Amniotic stem cell (primary cell): ENCODE measurements at places on chromosomes 16 and 17.
A peak's percentile ranks its signal among the peaks of the same experiment; 100 is the strongest.

DNA sequence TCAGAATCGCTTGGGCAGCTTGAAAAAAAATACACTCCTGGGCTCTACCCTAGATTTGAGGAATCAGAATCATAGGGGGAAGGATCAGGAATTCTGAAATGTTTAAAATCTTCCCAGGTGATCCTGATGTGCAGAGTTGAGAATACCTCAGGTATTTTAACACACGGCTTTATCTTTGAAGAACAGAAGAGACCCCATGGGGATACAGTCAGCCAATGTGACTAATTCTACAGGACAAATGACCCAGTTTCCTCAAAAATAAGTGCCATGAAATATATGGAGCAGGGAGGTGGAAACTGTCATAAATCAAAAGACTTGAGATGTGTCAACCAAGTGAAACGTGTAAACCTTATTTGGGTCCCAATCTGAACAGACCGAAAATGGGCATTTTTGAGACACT lies 52.7 kb downstream of the CCDC42 start:
- DNase-seq, result no peak

- no peak for DNase-seq
Observed at GRCh38 chr17:56317351-56318208, 164.3 kb downstream of the ANKFN1 start.

DNA sequence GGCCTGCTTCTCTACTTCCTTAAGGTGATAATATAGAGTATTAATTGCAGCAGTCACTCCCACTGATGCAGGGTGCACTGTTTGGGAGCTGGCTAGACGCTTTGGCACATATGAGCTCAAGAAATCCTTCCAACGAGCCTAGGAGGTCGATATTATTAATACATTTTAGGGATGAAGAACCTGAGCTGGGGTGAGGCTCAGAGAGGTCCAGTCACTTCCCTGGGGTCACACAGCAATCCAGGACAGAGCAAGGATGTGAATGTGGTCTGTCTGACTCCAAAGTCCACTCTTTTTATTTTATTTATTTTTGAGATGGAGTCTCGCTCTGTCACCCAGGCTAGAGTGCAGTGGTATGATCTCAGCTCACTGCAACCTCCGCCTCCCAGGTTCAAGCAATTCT lies 156.4 kb upstream of the CDC42EP4 start:
- DNase-seq, result no peak

GRCh38 chr17:8123695-8124349 lies at the start of gene HES7:
Gene HES7, minus strand, starts transcription at chr17:8124106. Its CDS starts 22 bp downstream, at chr17:8124084.
- DNase-seq, result no peak

DNA sequence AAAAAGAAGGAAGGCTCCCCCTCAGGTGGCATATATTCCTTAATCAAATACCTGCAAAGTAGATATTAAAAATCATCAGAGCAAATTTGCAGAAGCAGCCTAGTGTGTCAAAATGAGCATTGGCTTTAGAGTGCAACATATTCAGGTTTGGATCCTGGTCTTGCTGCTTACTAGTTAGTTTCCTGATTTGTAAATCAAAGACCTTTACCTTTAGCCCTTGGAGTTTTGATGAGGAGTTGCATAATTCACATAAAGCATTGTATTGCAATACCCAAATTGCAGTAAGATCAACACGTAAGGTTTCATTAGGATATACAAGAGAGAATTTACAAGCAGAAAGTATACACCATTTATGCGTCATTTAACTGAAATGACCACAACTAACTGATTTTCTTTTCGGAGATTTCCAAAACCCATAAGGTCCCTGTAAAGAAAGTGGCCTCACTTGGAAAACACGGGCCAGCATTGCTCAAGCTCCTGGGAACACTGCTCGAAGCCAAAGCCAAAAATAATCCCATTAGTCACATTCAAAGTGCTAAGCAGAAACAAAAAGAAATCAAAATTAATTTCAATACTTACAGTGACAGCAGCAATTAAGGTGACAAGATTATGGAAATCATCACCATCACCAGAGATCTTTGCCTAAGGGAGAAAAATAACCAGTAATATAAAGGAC lies 415.9 kb upstream of the ERCC4 start:
- no peak for DNase-seq

- no peak for DNase-seq
Observed at GRCh38 chr16:85361441-85362118, 249.3 kb upstream of the CIBAR2 start.

GRCh38 chr16:81873206-81873605 lies 94.1 kb downstream of the PLCG2 start:
- no peak for DNase-seq

- DNase-seq, result no peak
Observed at GRCh38 chr16:49855822-49856671, at the start of gene ZNF423. Gene ZNF423, minus strand, starts transcription at chr16:49856112. Its CDS starts 338 bp downstream, at chr16:49855774.

GRCh38 chr16:5438591-5438990 lies 341.0 kb upstream of the EEF2KMT start:
- DNase-seq, result no peak

GRCh38 chr16:65965628-65966027 lies 400.9 kb upstream of the CDH5 start:
- DNase-seq, result no peak

DNA sequence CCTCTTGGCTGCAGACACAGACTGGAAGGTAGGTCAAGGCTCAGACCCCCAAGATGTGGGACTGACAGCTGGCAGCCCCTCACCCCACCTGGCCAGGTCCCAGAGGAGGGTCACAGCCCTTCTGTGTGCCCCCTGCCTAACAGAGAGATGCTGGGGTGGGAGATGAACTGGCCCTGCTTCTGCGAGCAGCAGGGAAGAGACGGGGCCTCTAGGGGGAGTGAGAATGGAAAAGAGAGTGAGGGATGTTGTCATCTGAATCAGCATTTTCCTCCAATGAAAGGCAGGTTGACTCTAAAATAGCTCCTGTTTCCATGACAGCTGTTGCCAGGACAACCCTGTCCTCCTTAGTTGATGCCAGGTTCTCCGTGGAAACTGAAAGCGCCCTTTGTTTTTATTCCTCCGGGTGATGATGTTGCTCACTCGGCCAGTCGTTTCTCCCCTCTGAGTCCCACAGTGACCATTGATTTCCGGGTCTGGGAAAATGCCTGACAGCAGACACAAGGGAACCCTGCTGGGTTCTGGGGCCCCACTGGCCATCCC lies 4.9 kb upstream of the NDRG4 start:
- DNase-seq, result peak; percentile 96

DNA sequence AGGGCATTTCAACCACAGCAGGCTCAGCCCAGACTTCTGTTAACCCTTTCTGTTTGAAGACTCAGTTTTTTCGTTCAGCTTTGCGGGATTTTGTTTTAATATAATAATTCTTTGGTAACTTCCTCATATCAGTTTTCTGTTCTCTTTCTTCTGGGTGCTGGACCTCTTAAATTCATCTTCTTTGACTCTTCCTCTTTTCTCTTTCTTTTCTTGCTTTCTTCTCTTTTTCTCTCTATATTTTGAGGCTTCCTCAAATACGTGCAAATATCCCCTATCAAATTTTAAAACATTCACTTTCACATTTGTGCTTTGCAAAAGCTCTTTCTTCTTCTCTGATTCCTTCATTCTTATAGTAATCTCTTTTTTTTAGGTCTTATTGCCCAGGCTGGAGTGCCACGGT lies 136.3 kb downstream of the HS3ST3B1 start:
- DNase-seq, result no peak

DNA sequence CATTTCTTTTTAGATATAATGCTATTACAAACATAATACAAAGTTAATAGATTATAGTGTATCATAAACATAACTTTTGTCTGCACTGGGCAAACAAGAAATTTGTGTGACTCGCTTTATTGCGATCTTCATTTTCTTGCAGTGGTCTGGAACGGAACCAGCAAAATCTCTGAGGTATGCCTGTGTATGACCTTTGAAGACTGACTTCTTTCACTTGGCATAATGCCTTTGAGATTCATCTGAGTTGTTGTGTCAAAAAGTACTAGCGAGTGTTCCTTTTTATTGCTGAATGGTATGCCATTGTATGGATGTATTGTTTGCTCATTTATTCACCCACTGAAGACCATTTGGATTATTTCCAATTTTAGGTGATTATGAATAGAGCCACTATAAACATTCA lies 69.2 kb downstream of the TANC2 start:
- no peak for DNase-seq

DNA sequence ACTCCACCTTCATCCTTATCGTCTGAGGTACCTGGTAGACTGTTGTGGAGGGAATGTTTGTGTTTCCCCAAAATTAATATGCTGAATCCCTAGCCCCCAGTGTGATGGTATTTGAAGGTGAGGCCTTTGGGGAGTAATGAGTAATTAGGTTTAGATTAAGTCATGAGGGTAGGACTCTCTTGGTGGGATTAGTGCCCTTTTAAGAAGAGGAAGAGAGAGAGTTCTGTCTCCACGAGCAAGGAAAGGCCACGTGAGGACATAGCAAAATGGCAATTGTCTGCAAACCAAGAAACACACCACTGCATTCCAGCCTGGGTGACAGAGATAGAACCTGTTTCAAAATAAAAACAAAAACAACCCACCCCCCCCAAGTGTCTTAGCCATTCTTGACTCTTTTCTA lies 21.0 kb upstream of the DDX52 start:
- no peak for DNase-seq

GRCh38 chr17:74432766-74433391 lies 991 bp downstream of the GPRC5C start:
- DNase-seq, result no peak

DNA sequence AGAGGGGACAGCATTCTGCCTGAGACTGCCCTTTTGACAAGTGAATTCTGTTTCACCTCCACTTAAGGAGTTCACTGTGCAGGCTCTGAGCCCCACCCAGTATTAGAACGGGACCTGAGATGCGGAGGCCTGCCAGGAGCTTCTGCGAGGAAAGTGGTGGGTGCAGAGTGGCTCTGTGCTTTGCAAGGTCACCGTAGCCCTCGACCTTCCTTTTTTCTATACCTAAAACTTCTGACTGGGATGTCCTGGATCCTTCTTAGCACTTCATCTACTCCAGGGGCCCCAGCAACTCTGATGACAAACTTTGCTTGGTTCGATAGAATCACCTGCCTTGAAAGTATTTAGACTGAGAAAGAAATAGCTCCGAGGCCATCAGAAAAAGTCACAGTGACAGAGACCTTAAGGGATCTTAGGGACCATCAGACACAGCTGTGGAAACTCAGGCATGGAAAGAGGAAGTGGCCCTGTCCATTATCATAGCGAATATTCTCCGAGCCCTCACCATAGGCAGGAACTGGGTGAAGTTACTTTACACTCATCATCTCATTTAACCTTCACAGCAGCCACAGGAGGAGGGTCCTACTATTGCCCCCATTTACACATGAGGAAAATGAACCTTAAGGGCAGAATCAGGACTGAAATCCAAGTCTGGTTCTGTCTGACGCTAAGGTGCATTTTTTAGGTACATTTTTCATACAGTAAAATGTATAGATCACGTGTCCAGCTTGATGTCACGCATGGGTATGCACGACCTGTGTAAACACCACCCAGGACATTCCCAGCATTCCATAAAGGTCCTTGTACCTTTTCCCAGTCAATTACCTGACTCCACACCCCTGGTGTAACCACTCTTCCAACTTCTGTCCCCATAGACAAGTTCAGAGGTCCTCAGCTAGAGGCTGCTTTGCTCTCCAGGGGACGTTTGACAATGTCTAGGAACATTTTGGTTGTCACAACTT lies 676 bp upstream of the KRT13 start:
- no peak for DNase-seq

DNA sequence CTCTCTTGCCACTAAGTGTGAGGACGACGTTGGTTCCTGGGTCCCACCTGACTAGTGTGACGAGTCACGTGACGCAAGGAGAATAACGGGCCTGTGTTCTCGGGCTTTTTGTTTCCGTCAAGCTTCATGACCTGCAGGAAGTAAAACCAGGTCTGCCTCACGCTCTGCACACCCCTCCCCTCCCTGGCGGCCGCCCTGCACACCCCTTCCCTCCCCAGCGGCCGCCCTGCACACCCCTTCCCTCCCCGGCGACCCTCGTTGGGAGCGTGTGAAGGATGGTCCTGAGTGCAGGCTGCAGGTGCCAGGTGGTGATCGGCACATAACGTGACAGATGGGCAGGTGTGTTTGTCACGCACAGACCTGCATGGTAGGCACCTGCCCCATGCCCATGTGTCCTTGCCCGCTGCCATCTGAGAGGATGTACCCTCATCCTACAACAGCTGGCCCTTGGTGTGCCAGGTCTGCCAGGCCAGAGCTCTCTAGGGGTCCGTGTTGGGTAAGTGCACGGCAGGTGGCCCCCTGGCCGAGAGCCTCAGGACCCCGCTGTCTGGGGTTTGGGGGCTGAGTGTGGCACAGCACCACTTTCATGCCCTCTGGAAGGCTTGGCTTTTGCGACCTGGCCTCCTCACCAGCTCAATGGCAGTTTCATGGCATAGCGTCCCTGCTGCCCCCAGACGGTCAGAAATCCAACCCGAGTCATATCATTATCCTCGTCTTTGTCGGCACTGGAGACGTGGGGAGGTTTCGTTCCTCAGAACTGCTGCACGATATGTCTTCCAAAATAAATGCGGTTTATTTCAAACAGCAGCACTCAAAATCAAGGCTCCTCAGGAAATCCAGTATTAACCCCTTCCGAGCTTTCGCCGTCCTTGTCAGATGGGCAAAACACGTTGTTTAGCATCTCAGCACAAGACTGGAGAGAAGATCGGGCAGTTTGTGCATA lies 191.8 kb upstream of the CHMP6 start:
- no peak for DNase-seq

GRCh38 chr17:38511150-38512108 lies 83.2 kb downstream of the ARHGAP23 start:
- DNase-seq, result peak; percentile 27

DNA sequence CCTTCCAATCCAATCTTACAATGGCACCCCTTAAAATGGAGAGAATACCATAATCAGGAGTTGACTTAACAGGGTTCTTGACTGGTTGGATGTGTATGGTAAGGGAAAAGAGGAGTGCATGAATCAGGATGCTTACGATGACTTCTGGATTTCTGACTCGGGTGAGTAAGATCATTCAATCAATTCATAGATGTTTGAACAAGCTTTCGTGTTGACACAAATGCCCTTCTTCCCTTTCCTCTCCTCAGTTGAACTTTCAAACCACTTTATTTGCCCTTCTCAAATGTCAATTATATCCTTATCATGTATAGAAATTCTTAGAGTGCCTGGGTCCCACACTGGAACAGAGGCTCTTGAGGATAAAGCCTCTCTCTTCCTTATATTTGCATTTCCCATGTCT lies 25.9 kb downstream of the ABCC12 start:
- no peak for DNase-seq

DNA sequence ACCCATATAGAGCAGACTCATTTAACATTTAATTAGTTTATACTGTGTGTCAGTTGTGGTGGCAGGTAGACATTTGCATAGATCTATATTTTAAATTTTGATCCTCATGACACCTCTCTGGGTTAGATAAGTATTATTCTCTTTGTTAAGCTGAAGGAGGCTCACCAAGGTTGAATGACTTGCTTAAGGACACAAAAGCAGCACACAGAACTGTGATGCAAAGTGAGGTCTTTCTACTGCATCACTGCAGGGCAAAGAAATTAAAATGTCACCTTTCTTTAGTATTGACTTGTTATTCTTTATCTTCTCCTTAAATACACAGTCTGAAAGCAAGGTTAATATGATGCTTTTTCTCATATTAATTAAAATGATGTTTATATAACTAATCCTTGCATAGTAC lies 8.6 kb upstream of the TOX3 start:
- DNase-seq, result no peak
